Activated T-helper 1 cell treated with anti-CD3 and anti-CD28 coated beads, Interleukin-12 subunit alpha, Interleukin-12 subunit beta, Interleukin-2, Interleukin-4 antibody, amounts not matched to agents 30 ng/mL and 10 ng/mL and 1 ng/mL, durations not matched to agents 14 hours and 24 hours and 36 hours (primary cell): ENCODE measurements at places on chromosomes 1 and 21. TPM values are rescaled to one million over a fixed set of nuclear protein-coding genes. Genes with fewer than 3 reads are reported as not detected.

- no peak for DNase-seq
Observed at GRCh38 chr1:145901312-145902021, 8.4 kb downstream of the ITGA10 start.

DNA sequence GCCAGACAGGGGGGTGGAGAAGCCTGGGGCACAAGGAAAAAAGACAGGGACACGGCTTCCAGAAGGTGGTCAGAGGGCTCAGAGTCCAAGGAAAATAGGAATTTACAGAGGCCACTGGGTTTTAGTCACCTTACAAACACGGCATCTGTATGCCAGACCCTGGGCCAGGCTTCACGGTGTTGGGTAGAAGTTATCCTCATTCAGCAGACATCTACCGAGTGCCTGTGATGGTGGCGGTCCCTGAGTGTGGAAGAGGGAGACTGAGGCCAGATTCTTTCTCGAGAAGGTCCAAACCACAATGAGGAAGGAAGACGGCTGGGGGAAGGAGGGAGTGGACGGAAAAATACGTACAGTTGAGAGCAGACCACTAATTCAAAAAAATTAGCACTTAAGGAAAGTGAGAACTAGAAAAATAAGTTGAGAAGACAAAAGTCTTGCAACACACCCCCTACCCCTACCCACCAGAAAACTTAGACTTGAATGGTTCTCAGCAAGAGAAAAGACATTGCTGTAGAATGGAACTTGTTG, 864 bp upstream of the BTG2 start:
- no peak for DNase-seq

DNA sequence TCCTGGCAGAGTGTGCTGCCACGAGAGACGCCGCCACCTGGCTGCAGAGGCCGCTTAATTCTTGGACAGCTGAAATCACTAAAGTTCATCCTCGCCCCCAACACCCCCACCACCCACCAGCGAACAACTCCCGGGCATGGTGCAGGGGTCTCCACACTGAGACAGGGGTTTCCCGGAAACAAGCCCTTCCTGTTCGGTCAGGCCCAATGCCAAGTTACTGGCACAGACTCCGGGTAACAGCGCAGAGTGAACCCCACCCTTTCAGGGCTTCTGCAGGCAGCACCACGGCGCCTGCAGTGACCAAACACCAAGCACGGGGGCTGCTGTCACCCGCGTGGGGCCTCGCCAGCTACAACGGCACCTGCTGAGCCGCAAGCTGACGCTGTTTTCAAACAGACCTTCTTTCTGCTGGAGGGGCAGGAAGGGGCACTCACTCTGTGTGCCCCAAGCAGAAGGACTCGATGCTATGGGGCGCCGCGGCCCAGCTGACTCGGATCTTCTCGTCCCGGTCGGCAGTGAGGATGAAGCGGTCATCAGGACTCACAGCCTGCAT, 17.4 kb downstream of the WDR4 start:
- DNase-seq: no peak

DNA sequence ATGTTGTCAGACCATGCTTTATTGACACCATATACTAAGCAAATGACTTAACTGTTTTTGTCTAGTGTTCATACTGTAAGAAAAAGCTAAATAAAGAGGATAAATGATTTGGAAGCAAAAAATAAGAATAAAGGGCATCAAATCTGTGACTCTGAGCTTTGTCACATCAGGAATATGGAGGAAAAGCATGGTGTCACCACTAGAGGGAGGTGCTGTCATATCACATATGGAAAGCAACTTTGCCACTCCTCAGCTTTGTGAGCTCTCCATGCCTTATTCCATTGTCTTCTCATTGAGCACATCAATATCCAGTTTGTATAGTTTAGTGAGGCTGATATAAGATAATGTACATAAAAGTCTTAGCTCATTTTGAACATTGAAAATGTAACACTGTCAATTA, 20.8 kb upstream of the GBP1 start:
- DNase-seq: peak; percentile 47

DNA sequence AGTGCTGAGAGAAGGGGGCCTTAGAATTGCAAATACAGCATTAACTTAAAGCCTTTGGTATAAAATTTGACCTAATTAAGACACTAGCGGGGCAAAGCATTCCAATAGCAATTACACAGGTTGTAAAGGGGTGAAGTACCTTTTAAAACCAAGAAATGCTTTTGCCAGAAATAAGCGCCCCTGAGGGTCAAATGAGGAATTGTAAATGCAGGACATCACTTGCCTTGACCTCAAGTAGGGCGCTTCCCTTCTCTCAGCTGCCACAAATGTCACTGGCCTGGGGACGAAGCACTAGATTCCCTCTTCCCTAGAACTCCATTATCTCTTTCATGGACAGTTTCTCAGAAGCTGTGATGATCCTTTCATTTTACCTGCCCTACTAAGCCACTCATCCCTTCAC, 48.3 kb downstream of the SEC16B start:
- no peak for DNase-seq

SHE gene
- not detected in 2 replicates for total RNA-seq

ZSCAN20 gene
- total RNA-seq: 2.5 and 2.8 TPM in 2 replicates

OR6K6 gene
- total RNA-seq: not detected in 2 replicates

DNA sequence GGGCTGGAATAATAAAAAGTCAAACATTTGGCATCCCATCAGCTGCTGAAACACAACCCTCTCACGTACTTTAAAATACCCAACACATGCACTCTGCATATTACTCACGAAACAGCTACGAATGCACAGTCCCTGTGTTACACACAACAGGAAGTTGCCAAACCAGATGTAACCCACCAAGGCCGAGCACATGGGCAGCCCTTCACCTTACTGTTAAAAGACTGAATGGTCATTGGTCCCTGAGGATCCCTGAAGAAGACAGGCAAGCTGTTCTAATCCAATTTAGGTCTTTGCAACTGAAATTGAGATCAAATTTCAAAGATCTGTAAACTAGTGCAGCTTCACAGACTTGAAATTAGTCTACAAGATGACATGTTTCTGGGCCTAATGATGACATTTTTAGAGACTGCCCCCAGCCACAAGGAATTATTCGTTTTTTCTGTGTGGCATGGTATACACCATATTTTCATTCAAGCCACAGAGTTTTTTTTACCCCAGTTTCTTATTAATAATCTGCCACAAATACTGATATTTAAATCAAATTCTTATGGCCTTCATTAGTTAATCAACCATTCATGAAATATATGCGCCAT, 25.6 kb upstream of the IER5 start:
- peak; percentile 14 for DNase-seq

A3GALT2 gene
- total RNA-seq: not detected in 2 replicates

DNA sequence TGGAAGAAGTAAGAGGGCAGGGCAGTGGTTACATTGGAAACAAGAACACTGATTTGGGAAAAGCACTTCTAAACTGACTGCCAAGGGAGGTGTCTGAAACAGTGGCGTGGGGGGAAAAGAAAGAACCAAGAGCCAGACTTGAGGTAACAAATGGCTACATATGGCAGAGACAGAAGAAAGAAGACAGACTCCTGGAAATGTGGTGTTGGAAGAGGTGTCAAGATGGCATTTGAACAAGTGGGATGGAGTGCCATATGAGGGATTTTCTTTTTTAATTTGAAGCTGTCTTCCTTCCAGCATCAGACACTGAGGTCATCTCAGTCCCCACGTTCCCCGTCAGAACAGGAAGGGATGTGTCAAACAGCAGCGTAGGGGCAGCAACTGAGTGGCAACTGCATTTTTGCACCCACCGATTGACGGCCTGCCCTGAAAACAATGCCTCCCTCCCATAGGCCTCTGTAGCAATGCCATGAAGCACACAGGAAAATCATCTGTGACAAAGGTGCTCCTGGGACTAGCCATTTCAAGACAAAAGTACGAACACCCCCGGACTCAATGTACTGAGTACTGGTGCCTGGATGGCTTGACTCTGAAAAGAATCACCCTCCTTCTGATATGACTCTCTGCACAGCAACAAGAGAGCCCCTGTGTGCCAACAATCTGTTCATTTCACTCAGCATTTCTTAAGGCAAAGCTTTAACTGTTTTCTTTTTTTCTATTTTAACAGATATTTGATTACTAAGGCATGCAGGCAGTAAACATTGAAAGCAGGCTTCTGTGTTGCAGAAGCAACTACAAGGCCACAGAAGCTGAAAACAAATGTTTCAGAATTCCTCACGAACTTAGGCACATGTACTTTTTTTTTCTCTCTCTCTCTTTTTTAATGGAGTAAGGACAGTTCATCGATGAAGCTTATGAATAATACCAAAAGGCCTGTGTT, 37.0 kb downstream of the LPAR3 start:
- DNase-seq: no peak
